ENCODE measurements at places on chromosomes 2 and 18.

DNA sequence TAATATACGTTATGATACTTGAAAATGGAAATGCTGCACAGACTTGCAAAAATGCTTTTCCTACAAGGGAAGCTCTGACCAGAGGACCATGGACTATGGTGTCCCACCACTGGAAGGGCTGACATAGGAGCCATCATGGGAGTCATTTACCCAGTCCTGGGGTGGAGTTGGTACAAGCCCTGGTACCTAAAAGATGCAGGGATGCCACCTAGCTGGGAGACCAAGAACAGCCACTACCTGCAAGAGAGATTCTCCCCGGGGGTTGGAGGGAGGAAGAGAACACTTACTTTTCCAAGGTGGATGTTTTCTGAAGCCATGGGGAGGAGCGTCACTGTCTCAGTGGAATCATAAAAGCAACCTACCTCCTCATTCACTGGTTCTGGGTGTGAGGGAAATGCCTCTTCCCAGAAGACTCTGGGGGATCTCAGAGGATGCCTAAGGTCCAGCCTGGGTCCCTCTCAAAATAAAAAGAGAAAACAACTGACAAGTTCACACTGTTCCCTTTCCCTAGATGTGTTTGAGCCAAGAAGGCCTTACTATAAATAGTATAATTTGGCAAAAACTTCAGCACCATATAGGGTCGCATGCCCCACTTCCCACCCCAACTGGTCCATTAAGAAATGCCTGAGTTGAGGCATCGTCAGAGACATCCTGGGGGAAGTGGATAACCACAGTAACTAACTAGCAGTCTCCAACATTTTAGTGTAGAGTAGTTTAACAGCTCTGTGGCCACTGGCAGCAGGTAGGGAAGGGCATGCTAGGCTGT, 39.9 kb downstream of the REEP1 start:
- DNase-seq: no peak

- no peak for DNase-seq
Observed at GRCh38 chr2:11642972-11643371, 27.0 kb downstream of the NTSR2 start.

DNA sequence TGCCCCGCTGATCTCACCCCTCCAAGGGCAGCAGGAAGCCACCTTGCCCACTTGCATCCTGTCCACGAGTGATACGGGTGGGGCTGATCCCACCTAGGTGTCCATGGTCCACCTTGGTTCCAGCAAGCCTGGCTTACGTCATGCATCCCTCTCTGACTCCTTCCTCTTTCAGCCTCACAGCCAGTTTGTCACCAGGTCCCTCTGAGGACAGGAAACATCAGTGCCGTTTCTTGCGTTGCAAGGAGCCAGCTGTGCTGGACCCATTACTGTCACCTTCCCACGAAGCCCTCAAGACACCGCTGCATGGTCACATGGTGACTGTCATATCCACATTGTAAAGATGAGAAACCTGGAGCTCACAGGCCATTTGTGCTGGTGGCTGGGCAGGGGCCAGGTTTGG, 34.8 kb upstream of the TWIST2 start:
- no peak for DNase-seq

GRCh38 chr2:55054106-55054875, 4.0 kb upstream of the RTN4 start:
- DNase-seq: no peak

DNA sequence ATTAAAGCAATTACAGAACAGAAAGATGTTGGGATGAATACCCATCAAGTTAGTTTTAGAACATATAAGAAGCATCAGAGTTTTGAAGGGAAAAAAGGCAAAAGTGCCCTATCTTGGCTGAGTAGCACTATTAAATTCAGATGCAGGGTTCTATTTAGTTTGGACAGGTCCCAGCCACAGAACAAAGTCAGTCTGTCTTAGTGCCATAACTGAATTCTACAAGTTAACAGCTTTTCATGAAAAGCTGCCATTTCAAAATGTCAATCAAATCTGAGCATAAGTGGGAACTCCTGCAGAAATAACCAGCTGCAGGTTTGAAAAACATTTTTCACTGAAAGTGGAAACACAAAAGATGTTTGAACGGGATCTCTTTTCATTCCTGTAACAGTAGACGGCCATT, 160.4 kb downstream of the SRBD1 start:
- DNase-seq: no peak

All from adrenal gland (tissue), 19 donors.